ENCODE measurements at places on chromosomes 5 and 9.
A peak's percentile ranks its signal among the peaks of the same experiment; 100 is the strongest.

DNA sequence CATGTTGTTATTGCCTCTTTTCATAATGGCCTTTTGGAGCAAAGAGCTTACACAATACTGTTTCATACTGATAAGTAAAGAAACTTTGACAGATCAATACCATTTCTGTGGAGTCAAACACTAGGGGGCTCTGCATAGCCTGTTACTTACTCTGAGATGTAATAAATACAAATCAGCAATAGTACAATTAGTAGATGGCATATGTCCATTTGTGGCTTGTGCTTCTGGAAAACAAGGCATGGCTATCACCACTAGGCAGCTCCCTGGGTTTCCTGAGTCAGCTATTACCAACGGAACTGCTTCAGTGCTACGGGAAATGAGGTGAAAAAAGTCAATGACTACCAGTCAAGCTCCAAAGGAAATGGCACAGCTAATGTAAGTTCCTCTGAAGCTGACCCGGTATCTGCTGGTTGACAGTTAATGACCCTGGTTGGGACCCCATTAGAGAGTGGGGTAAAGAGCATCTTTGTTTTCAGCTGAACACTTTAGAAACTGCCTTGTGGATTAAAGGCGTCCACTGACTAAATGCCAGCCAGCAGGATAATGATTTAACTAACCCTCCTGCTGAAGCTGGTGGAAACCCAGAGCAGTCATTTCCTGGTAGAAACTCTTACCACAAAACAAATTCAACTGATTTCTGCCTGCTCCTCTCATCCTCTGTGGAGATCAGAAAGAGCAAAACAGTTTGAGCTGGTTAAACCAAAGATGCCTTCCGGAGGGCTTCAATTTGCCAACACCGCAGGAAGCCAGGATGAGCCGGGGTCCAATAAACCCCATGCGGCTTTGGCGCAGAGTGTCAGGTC is 69.0 kb upstream of the FAM169A start:
- DNase-seq: peak; percentile 11

DNA sequence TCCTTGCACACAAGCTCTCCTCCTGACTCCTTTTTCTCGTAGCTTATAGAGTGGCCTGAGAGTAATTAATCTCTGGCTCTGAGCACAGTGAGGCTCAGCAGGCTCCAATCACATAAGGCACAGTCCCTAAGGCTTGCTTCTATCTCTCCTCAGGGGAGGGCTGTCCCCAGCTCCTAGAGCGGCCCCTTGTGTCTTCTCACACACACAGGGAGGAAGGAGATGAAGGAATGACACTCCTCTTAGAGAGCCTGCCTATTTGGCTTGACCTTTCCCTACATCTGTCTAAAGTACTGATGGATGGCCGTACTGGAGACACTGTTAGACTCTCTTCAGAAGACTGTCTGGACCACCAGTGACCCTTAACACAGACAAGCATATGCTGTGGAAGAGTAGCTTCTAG is 12.9 kb downstream of the TAS2R1 start:
- DNase-seq: no peak

GRCh38 chr5:85512896-85513295 is 1104.8 kb upstream of the COX7C start:
- no peak for DNase-seq

- no peak for DNase-seq
These were observed 18.9 kb upstream of the ASS1 start for GRCh38 chr9:130425741-130426466.

GRCh38 chr5:94010814-94011213 is 269.4 kb upstream of the POU5F2 start:
- DNase-seq: no peak

- DNase-seq: peak; percentile 44
These were observed 2.9 kb downstream of the NR4A3 start for GRCh38 chr9:99824378-99825171.

- DNase-seq: no peak
These were observed 29.9 kb upstream of the MEGF10 start for GRCh38 chr5:127260686-127261085.

- DNase-seq: no peak
These were observed 2.5 kb upstream of the SPRY4 start for GRCh38 chr5:142327111-142327842.

- peak; percentile 21 for DNase-seq
These were observed 65.0 kb downstream of the FGF18 start for GRCh38 chr5:171484460-171484899.

DNA sequence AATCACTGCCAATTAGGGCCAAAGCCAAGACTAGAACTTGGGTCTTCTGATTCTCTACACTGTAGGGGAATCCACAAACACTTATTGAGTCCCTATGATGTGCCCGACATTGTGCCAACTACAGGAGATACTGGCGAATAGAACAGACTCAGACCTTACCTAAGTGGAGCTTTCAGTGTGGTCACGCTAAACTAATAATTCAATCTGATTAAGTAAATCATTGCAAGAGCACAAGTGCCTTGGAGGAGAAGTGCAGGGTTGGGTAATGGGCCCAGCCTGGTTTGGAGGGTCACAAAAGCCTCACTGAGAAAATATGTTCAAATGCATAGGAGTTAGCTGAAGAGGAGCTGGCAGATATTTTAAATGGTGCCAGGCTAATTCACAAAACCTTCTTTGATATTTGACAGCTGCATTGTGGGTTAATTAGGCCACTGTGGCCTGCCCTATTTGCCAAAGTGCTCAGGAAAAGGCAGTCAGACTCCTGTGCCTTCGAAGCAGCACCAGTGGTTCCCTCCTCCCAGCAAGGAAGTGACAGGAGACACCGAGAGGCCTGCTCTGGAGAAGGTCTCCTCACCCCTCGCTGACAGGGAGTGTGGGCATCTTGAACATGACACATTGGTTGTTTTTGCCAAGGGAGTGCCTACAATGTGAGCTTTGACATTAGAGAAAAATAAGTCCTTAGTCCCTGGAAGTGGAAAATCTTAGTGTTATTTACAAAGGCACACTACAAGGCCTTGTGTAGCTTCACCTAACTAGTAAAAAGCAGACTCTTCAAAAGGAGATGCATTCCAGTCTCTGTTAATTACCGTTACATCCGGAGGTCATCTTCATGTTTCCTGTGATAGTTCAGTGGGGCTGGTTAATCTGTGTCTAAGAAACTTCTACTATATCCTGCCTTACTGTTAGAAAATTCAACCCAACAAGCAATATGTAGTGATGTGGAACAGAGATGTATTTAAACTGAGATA is 24.1 kb upstream of the TRAF1 start:
- DNase-seq: no peak

GRCh38 chr5:160324886-160325285 is 12.5 kb upstream of the CCNJL start:
- DNase-seq: no peak

- DNase-seq: no peak
These were observed 1.7 kb downstream of the PTAR1 start for GRCh38 chr9:69757996-69758675.

GRCh38 chr9:92745881-92746280 is 18.8 kb downstream of the BICD2 start:
- DNase-seq: no peak

- peak; percentile 61 for DNase-seq
These were observed 16.7 kb upstream of the HSD17B4 start for GRCh38 chr5:119435436-119436132.

GRCh38 chr9:135339378-135339973 is 140.1 kb upstream of the PPP1R26 start:
- no peak for DNase-seq

GRCh38 chr9:16441791-16442190 is 428.7 kb downstream of the BNC2 start:
- no peak for DNase-seq

DNA sequence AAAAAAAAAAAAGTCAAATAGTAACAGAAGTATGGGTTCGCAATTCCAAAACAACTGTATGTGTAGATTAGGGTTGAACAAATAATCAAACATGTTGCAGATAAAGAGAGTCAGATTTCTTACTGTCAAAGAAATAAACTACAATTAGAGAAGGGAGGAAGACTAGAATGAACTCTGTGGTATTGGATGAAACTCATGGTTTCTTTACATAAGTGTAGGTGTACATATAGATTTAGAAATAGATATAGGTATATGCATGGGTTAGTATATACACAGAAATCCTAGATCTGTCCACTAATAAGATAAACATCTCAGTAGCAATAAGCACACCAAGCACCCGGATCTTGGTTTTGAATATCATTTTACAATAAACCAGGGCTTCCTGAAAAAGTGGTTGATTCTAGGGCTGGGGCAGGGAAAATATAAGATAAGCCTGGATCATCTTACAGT is 21.3 kb downstream of the DTWD2 start:
- DNase-seq: no peak

DNA sequence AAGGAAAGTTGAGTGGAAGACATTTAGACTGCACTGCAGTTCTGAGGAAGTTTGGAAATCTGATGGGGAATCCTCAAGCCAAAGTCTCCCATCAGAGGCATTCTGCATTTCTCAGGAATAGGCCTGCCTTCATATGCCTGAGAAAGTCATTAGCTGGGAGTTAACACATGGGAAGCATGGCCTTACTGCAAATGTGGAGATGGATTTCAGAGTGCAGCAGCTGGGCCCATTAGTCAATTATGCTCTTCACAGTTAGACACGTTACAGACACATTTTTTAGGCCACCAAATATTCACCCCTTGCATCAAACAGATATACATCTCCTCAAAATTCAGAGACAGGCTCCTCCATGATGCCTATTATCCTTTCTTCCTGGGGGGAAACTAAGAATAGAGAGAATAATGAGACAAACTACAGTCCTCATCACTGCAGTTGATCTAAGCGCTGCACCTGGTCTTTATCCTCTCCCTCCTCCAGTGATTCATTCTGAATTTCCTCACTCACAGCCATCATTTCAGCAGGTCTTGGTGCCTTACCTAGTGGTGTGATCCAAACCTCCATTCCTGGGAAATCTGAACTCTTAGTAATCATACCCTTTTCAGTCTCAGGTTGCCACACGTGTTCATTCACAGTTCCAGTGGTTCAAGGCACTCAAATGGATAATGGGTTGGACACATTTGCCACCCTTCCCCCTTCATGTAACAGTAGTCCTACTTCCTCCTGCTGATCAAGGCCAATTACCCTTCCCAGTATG is 47.9 kb upstream of the PPP2CA start:
- no peak for DNase-seq

- DNase-seq: no peak
These were observed 30.1 kb upstream of the HRH2 start for GRCh38 chr5:175627739-175628138.

GRCh38 chr9:119268985-119269384 is 100.2 kb downstream of the BRINP1 start:
- DNase-seq: no peak

GRCh38 chr5:32018476-32019436 is 155.4 kb downstream of the GOLPH3 start:
- DNase-seq: no peak

DNA sequence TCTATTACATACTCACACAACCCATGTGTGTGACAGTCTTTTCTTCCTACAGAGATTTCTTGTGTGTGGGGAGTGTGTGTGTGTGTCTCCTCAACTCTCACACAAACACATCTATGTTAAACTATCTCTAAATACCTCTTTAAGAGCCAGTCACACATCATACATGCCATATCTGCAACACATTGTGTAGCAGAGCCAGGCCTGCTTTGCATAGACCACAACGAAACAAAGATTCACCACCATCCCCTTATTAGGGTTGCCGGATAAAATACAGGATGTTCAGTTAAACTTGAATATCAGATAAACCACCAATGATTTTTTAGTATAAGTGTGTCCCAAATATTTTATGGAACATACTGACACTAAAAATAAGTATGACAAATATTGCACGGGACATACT is 2.3 kb downstream of the FAM170A start:
- no peak for DNase-seq

GRCh38 chr5:132807163-132807838 is 5.8 kb upstream of the SOWAHA start:
- no peak for DNase-seq

DNA sequence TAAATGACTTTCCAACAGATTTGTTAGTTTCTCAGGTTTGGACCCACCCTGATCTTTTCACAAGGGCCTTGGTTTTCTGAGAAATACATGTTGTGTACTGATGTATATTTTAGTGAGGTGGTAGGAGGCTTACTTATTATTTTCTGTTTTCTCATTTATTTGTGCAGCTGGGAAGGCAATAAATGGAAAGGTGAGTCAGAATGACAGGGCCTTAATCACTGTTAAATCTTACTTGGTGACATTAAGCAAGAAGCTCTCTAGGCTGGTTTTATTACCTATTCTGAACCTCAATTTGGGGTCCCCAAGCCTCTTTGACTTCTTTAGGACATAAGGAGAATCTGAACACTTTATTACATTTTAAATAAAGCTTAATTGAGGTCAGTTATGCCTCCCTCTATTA is 214.0 kb upstream of the DAB2 start:
- no peak for DNase-seq

DNA sequence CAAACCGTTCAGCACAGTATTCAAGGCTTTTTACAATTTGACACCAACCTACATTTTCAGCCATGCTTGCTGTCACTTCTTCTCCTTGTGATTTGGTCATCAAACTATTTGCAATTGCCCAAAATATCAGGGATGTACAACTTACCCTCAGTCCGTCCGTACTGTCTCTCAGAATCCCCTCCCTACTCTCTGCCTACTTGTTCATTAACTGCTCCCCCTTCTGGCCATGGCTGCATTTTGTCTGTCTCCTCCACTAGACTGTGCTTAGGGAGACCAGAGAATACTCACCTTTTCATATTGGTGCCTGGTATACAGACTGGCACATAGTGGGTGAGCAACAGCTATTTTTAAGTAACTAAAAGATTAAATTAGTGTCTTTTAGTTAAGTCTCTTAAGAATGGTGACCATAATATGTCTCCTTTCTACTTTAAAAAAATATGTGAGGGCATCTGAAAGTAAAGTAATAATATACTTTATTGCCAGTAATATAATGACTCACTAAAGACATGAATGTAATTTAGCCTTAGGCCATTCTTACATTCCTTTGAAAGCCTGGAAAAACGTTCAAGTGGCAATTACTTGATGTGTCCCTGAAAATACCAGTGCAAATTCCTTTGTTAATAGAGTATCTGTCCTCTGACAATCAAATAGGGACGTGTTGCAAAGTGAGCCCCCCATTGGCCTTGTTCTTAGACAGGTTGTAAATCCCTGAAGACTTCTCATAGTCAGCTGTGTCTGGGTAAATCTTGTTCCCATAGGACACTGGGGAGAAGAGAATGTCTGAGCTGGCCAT is 27.8 kb downstream of the PRLR start:
- DNase-seq: peak; percentile 15

DNA sequence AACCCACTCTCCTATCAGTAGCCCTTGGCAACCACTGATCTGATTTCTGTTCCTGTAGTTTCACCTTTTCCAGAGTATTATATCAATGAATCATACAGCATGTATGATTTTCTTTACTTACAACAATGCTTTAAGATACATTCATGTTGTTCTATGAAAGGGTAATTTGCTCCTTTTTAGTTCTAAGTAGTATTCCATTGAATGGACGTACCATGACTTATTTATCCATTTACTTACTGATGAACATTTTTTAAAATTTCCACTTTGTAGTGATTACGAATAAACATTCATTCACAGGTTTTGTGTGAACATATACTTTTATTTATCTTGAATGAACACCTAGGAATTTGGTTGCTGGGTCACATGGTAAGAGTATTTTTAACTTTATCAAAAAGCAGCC is 620.8 kb downstream of the HTR1A start:
- no peak for DNase-seq

GRCh38 chr9:123129423-123129822 is 96.0 kb downstream of the GPR21 start:
- no peak for DNase-seq
